T-cell (primary cell): ENCODE measurements at places on chromosomes 4 and X. TPM values are rescaled to one million over a fixed set of nuclear protein-coding genes. Genes with fewer than 3 reads are reported as not detected.
A peak's percentile ranks its signal among the peaks of the same experiment; 100 is the strongest.

UNC5C gene
- not detected for total RNA-seq

GRCh38 chrX:40132751-40133150, 35.0 kb upstream of the BCOR start:
- no peak overlapping the region for H3K27ac ChIP-seq
- no peak overlapping the region for H3K4me3 ChIP-seq

DNA sequence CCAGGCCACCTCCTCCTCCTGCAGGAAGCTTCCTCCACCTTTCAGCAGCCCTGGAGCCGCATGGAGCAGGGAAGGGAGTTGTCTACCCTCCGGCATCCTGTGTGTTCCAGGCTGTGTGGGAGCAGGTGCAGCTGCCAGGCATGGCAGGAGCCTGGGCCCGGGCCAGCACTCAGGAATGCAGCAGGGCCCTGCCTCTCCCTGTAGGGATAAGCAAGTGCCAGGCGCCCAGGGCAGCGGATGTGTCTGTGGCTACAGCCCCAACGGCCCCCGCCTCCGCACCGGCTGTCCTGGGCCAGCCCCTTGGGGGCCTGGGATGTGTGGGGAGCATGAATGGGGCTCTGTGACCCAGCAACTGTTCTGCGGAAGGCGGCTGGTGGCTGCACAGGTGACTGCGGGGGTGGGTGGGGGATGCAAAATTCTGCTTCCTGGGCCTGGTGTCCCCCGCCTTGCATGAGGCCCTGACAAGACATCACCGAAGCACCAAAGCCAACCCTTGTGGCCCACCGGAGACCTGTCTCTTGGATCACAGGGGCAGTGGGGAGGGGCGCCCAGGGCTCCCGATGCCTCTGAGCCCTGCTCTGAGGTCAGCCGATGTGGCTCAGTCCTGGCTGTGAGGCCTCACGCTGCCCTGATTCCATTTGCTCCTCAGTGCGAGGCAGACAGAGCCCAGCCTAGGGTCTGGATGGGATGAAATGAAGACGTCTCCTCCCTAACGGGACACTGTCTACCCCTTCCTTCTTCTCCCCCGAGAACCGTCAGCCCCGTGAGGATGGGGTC, 1.4 kb upstream of the DOK7 start:
- no peak for DNase-seq
- no peak overlapping the region for H3K27ac ChIP-seq
- no peaks in the 10 kb centered on the region for H3K36me3 ChIP-seq

- H3K27ac ChIP-seq: no peak overlapping the region
- no peaks in the 10 kb centered on the region for H3K4me1 ChIP-seq
- peaks cover 16% of the 10 kb centered on the region for H3K36me3 ChIP-seq
- no peak overlapping the region for H3K4me3 ChIP-seq
Observed at GRCh38 chr4:3098346-3098745, 23.9 kb downstream of the HTT start.

DNA sequence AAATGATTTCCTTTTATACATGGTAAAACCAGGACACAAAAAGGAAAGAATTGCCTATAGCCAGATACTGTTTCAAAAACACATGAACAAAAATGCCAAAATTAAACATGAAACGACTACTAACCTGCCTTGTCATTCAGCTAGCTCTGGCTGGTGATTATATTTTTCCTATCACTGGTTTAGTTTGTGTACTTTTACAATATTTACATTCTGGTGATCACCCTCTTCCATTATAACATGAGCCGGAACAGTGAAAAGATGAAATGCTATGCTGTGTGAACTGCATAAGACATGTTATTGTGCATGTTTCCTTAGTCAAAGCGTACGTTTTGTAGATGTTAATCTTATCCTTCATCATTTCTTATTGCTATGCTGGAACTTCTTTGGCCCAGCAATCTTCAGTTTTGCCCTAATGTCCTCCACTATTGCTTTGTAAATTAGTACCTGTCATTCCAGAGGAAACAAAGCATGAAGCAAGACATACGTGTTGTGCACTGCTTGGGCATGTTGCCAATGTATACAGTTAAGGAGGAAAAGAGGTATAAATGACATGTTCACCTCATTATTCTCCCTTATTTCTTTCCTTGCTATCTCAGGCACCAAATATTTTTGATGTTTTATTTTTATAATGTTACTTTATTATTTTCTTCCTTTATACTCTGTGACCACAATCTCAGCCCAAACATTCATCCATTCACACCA, 386.3 kb downstream of the ARHGAP24 start:
- H3K27ac ChIP-seq: no peak overlapping the region
- no peaks in the 10 kb centered on the region for H3K27me3 ChIP-seq
- H3K4me1 ChIP-seq: no peaks in the 10 kb centered on the region

- H3K27me3 ChIP-seq: no peaks in the 10 kb centered on the region
- peak overlapping the region; percentile 36 for H3K27ac ChIP-seq
- DNase-seq: no peak
- peak overlapping the region; percentile 83 for H3K4me3 ChIP-seq
- H3K4me1 ChIP-seq: peaks cover 56% of the 10 kb centered on the region
Observed at GRCh38 chr4:6909970-6910339, 329 bp downstream of the TBC1D14 start.

SHROOM2 gene
- total RNA-seq: 0.03 TPM

GRCh38 chrX:57137501-57137900, 304 bp upstream of the SPIN2A start:
- H3K4me3 ChIP-seq: no peak overlapping the region
- no peak overlapping the region for H3K27ac ChIP-seq
- no peak for DNase-seq
- H3K4me1 ChIP-seq: no peaks in the 10 kb centered on the region

DNA sequence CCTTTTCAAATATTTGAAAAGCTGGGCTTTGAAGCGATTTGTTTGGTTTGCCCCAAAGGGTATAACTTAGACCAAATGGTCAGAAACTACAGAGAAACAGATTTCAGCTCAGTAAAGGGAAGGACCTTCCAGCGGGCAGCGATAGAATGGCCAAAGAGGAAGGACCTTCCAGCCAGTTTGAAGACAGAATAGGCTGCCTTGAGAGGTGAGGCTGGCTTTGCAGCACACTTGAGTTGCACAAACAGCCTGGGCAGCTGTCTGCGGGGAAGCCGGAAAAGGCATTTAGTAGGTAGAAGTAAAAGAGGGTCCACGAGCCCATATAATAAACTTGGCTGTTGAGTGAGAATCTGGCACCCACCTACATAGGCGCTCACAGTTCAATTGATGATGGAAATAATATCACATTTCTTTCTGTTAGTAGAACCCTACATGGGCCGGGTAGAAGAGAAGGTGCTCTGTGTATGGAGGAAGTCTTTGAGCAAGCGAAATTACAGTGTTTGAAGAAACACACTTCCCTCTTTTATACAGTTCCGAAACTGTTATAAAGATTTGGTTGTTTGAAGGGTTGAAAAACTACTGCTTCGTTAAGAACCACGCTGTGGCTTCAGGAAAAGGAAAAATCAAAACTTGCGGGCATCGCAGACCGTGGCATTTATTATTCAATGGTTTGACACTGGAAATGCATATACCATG, 75.0 kb upstream of the SORBS2 start:
- H3K27me3 ChIP-seq: no peaks in the 10 kb centered on the region
- H3K4me3 ChIP-seq: no peak overlapping the region
- H3K36me3 ChIP-seq: no peaks in the 10 kb centered on the region
- H3K27ac ChIP-seq: no peak overlapping the region

TMSB4X gene
- total RNA-seq: 6,201 TPM

- H3K27ac ChIP-seq: no peak overlapping the region
- H3K36me3 ChIP-seq: no peaks in the 10 kb centered on the region
Observed at GRCh38 chr4:41679991-41680390, 68.5 kb downstream of the PHOX2B start.

DNA sequence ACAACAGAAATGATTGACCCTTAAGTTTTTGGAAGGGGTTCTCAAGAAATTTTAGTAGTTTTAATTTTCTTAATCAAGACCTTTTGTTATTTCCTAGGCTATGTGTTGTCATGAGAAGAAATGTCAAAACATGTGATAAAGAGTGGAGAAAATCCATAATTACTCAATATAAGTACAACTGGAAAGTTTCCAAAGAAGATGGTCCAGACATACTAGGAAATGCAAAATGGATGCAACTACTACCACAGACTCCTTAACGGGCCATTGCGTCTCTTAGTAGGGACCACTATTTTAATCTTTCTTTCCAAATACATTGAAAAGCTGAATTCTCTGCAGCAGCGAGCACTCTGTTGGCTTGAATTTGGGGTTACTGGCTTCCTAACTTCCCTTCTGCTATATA, 148.8 kb downstream of the NWD2 start:
- no peak overlapping the region for H3K27ac ChIP-seq
- H3K4me3 ChIP-seq: no peak overlapping the region
- DNase-seq: no peak
- no peaks in the 10 kb centered on the region for H3K4me1 ChIP-seq

- H3K36me3 ChIP-seq: no peaks in the 10 kb centered on the region
- no peaks in the 10 kb centered on the region for H3K4me1 ChIP-seq
- no peak overlapping the region for H3K27ac ChIP-seq
- no peak overlapping the region for H3K4me3 ChIP-seq
- H3K27me3 ChIP-seq: no peaks in the 10 kb centered on the region
Observed at GRCh38 chr4:187426511-187426910, 569.1 kb upstream of the ZFP42 start.
